EH (cell line): ENCODE measurements at places on chromosomes 6 and 20.

DNA sequence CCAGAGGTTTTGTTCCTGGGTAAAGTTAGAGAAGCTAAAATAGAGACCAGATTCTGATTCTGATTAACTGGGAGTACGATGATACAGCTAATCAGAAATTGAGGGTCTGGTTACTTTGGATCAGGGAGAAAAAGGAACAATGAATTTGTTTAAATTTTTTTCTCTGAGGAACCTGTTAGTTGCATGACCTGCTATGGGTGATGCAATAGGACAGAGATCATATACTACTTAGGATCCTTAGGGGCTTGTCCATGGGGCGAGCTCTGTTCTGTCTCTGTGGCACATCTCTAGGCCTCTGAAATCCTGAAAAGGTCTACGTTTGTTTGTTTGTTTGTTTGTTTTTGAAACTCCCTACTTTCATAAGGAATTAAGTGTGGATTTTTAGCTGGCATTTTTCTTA, 166.1 kb upstream of the LAMP5 start:
- DNase-seq = no peak

DNA sequence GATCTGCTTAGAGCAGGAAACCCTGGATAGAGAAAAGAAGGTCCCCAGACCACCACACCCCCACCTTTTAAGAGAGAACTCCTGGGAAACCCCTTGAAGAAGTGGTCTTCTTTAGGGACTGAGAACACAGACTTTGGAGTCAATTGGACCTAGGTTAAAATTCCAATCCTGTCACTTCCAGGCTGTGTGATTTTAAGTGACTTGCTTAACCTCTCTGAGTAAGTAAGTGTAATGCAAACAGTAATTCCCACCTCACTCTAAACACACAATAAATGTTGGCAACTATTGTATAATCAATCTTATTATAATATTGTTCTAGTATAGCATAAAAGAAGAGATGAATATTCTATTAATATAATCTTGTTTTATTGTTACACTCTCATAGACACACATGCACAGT, 3.3 kb downstream of the TFEB start:
- no peak for DNase-seq

DNA sequence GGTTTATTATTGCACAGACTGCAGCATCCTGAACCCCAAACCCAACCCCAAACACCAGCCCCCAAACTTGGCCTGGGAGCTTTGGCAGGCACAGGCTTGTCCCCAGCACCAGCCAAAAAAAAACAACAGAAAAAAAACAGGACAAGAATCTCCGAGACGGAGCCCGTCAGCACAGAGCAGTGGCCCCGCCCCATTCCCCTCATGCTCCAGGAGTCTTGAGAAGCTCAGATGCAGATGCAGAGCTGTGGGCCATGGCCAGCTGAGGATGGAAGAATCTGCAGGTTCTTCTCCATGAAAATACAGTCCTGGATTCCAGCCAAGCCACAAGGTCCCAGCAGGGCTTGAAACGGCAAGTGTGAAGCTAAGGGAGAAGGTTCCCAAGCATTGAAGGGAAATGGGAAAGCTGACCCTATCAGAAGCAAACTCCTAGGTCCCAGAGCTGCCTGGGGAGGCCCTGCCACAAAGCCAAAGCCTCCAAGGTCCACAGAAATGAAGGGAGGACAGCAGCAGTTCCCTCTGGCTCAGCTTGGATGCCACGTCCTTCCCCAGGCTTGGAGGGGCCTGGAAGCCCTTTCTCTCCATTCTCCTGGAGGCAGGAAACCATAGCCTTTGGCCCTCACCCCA, 75.2 kb downstream of the JPH2 start:
- peak; percentile 71 for DNase-seq

GRCh38 chr20:36238153-36238552, 1.9 kb downstream of the AAR2 start:
- no peak for DNase-seq

DNA sequence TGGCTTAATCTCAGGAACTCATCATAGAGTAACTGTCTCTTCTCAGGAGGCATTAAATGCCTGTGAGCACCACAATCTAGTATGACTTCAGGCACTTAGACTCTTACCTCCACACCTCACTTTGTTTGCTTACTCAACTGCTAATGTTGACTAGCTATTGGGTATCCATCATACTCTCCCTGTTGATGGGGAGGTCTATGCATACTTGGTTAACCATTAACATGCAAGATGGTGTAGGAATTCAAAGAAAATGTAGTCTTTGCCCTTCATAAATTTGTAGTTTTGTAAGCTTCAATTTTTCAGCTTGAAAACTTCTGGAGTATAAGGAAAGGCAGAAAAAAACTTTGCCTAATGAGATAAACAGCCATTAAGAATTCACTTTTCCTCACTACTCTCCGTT, 501.0 kb upstream of the MARCKS start:
- DNase-seq = peak; percentile 34

DNA sequence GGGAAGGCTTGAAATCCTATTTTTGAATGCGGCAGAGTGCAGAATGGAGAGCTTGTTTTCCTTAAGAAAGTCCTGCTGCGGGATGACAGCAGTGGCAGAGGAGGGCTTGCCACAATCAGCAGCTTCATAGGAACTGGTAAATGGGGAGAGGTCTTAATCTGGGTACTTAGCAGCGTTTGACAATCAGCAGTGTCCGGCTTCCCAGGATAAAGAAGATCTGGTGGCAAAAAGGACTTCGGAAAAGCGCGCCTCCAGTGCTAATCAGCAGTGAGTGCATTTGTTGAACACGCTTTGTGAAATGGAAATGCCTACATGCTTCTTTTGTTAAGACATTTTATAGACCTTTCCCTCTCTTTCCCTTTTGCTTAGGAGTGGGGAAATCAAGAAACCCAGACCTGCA, 735.7 kb downstream of the QKI start:
- DNase-seq = no peak

- no peak for DNase-seq
Observed at GRCh38 chr6:7976485-7977056, 66.0 kb upstream of the TXNDC5 start.
